ENCODE measurements at places on chromosomes 3 and 15. TPM values are rescaled to one million over a fixed set of nuclear protein-coding genes. Genes with fewer than 3 reads are reported as not detected.

The GOLGA8T gene
- total RNA-seq: 0.15 TPM

The NUP210 gene
- 2.4 TPM for total RNA-seq

GRCh38 chr15:25880411-25880810, 17.3 kb upstream of the ATP10A start:
- no peak for DNase-seq

DNA sequence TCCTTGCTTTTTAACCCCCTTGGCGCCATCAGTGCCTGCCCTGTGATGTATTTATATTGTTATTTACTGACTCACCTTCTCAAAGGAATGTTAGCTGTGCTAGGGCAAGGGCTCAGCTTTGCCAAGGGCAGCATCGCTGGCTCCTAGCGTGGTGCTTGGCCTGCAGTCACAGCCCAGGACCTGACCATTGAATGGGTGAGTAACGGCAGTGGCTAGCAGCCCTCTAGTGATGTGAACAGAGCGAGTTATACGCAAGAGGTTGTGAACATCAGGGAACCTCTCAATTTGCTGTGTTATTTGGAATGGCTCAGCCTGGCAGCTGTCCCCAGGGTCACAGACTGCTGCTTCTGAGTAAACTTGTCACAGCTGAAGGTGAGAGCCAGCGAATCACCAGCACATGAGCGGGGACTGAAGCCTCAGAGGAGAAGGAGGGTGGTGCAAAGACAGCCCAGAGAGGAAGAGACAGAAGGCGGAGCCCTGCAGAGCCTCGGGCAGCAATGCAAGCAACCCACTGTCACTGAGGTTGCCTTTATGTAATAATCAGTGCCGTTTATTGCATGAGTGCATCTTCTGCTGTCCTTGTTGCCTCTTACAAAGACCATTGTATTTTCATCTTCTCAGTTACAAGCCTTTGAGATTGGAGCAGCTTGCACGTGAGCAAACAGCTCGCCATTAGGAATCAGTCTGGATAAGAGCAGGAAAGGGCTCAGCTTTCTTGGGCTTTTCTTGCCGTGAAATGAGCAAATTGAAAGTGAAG, 158.3 kb downstream of the SLCO3A1 start:
- DNase-seq: no peak

GRCh38 chr3:172261054-172261453, 187.2 kb downstream of the GHSR start:
- no peak for DNase-seq

DNA sequence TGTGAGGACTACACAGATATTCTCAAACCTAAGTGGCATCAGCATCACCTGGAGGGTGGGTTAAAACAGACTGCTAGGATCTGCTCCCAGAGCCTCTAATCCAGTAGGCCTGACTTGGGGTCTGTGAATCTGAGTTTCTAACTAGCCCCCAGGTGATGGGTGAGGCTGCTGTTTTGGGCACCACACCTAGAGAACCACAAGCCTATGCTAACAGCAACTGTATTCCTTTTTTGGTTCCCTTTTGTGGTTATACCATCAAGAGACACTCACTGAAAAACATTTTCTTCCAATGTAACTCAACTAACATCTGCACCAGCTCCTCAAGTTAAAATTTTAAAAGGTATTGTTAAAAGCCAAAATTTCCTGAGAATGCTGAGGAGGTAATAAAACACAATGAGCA, 16.0 kb downstream of the WDR82 start:
- DNase-seq: no peak

- DNase-seq: no peak
These were observed 53.3 kb upstream of the ETV5 start for GRCh38 chr3:186162221-186162620.

DNA sequence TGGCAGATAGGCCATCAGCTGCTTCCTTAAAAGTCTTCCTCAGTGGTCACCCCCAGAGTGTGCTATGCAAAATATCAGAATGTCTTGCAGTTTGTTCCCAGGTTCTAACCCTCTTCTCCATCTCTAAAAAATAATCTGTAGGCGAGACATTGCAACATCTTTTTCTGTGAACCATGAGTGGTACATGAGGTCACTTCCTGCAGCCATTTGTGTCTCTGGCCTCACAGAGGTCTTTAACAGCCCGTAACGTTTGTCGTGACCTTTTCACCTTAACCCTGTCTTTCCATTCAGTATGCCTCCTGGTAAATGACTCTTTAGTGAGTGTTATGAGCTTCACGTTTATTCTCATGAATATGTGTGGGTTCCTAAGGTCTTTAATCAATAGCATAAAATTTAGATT, 145.4 kb downstream of the KLHL25 start:
- DNase-seq: no peak

DNA sequence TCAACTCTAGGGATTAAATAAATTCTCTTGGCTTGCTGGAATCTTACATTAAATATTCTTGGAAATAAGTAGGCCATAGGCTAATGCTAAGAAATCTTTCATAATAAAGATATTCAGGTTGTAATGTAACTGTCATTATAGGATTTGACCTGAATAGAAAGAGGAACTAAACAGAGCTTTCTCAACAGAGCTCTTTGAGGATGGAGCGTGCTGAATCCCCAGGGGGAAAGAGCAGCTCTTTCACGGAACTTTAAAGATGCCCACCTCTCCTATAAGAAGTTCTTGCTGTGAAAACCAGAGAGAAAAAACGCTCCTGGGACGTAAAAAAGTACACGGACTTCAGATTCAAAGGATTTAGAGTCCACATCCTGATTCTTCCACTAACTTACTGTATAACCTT, 77.9 kb downstream of the NTRK3 start:
- DNase-seq: no peak
